ENCODE measurements at places on chromosomes 1 and 21. TPM values are rescaled to one million over a fixed set of nuclear protein-coding genes. Genes with fewer than 3 reads are reported as not detected.

- no peak for DNase-seq
Observed at GRCh38 chr21:25903607-25904006, 168.8 kb downstream of the GABPA start.

GRCh38 chr1:55402671-55403464, 187.7 kb upstream of the USP24 start:
- no peak for DNase-seq

DNA sequence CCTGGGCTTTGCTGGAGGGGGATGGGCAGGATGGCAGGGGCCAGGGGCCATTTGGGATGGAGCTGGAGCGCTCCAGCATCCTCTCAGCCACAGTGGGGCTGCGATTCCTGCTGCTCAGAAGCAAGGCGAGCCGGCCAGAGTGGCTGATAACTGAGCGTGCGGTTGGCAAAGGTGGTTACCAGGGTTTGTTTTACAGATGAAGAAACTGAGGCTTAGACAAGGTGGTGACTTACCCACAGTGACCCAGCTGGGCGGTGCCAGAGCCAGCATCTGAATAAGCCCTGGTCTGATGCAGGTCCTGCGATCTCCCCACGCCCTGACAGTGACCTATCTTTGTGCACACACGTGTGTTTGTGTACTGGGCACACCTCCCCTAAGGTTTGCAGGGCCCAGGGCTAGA, 5.9 kb upstream of the PRXL2B start:
- no peak for DNase-seq

DNA sequence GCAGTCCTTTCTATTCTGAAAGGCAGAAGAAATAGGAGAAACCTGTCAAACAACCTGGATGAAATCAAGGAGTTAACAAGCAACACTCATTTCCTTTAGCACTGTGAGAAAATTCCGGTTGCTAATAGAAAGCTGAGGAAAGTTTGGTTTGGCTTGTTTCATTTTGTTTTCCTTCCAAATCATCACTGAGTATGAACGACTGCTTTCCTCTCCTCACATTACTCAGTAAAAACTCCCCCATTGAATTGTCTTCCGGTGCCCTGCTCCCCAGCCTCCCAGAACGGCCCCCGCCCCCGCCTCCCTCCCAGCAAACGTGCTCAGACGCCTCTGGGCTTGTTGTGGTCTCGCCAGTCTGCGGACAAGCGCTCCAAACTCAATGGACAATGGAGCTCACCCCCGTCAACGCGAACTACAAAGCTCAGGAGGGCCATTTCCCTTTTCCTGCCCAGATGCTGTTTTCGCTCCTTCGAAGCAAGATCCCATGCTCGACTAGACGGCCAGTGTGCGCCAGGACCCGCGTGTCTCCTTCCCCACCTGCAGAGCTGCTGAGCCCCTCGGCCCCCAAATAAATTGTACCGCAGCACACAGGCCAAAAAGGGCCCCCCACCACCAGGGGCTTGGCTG, 747 bp downstream of the STX6 start:
- DNase-seq: peak; percentile 54

DNA sequence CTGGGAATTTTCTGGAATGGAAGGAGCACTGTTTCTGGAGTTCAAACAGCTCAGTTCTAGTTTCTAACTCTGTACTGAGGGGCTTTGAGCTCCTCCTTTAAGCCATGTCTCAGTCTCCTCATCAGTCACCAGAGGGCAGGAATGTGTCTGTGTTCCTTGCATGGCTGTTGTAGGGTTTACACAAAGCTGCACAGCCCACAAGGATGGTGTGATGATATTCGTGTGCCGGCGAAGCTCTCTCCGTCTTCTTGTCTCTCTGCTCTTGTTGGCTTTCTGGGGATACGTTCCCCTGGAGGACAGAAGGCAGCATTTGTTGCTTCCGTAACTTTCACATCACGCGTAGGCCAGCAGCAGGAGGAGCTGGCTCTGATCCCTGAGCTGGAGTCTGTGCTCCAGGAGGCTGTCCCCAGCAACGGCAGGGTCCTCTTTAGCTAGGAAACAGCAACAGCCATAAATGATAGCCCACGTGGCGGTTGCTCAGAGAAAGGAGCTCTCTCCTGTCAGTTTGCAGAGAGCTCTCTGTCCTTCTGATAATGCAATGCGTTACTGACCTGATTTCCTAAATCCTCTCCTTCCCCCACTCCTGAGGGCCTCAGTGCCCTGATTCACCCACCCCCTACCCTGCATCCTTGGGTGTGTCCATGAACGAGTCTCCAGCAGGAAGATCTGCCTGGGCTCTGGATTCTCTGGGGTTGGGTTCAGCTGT, 189.2 kb upstream of the VAMP3 start:
- no peak for DNase-seq

DNA sequence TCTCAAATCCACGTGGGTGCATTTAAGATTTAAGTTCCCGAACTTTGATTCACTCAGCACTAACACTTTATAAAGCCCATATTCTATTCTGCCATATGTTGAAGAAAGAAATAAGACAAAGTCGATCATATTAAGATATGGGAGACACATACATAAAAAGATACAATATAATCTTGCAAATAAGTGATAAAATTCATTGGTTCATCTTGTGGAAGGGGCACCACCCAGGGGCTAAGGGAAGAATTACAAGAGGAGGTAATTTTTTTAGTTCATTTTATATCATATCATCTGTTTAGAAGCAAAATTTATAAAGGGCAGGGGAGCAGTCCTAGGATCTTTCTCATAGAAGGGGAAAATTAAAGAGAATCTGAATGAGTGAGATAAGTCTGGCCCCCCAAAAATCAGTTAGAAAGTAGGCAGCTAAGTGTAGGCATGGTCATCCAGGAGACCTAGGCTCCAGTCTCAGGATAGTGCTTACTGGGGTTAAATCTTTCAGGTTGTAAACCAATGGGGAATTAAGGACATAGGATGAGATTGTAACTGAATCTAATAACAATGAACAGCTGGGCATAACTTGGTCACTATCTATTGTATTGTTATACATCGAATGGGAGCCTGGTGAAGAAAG, 124.2 kb upstream of the L1TD1 start:
- no peak for DNase-seq

GRCh38 chr1:65265296-65265650, 44.1 kb upstream of the DNAJC6 start:
- no peak for DNase-seq

GRCh38 chr1:209689477-209689876, 14.3 kb downstream of the G0S2 start:
- no peak for DNase-seq

DNA sequence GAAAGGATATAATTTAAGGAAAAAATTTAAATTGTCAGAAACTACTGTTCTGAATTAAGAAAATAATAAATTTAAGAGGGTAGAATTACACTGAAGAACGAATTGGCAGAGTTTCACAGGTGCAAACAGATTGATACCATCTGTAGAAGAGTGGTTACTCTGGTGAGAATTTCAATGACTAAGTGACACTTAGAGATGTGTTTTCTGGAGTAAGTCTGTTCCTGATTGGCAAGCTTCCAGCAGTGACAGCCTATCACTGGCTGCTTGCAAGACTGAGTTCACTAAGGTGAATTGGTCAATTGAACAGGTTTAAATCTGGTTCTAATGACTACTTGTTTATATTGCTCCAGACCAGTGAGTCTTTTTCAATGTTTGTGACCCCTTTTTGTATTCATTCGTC, 838.2 kb upstream of the RGS18 start:
- no peak for DNase-seq

DNA sequence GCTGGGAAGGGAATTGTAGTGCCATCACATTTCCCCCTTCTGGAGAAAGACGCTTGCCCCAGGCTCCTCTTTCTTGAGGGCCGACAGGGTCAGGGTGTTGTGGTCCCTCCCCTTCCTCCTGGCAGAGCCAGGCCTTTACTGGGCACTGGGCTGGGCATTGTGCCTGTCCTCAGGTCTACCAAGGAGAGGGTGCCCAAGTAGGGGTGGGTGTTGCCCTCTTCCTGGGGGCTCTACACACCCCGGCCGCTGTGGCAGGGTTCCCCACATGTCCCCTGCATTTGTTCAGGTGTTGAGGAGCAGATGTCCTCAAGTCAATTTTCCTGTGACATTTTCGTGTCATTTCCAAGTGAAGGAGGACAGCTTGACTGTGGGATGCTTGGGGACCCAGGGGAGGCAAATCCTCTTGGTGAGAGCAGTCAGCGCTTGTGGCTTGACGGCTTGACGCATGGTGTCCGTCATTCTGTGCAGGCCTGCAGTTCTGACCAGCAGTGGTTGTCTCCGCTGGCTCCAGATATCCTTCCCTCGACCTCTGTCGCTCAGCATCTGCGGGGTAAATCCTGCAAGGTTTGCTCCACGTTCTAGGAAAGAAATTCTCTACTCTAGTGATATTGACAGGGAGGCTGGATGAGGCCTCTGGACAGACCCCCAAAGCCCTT, 181.9 kb upstream of the VAMP3 start:
- DNase-seq: no peak

DNA sequence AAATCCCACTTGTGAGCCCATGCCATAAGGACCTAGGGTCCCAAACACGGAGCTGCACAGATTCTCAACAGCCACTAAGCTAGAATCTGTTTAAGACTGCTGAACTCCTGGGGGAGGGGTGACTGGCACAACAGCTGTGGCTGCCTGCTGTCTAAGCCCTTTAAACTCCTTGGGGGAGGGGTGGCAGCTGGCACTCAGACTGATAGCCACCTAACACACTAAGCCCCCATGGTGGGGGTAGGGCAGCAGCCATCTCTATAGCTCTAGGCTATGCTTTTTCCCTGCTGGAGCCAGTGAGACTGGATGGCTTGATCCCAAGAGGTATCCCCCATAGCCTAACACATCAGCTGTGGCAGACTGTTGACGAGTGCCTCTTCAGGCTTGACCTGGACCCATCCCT, 73.3 kb upstream of the FMO3 start:
- no peak for DNase-seq

DNA sequence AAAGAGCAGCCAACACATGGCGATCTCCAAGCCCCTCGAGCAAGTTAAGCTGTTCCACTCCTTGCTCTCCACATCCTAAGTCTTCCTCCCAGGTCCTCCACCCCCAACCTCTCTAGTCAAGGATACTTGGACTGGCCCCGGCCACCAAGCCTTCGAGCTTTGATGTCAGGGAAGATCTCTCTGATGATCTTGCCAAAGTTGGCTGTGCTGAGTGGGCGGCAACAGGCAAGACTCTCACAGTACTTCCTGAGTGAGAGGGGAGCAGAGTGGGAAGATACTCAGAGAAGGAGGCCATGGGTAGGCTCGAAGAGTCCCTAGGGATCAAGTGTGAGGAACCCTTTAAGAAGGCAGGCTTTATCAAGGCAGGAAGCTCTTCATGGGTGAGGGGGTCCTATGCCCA, 2.8 kb downstream of the RFX5 start:
- no peak for DNase-seq

DNA sequence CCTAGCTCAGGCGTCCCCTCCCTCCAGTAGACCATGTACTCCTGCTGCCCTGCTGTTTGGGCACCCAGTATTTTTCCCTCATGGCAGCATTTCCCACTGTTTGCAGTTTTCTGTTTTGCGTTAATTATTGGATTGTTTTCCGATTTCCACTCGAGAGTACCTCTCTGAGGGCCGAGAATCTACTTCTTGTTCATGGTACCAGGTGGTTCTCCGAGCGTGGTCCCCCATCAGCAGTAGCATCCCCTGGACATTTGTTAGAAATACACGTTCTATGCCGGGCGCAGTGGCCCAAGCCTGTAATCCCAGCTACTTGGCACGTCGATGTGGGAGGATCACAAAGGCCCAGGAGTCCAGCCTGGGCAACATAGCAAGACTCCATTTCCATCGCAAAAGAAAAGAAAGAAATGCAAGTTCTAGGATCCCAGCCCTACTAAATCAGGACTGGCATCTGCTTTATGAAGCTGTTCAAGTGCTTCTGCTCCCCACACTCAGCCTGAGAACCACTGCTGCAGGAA, 690 bp downstream of the RRP1 start:
- DNase-seq: no peak

DNA sequence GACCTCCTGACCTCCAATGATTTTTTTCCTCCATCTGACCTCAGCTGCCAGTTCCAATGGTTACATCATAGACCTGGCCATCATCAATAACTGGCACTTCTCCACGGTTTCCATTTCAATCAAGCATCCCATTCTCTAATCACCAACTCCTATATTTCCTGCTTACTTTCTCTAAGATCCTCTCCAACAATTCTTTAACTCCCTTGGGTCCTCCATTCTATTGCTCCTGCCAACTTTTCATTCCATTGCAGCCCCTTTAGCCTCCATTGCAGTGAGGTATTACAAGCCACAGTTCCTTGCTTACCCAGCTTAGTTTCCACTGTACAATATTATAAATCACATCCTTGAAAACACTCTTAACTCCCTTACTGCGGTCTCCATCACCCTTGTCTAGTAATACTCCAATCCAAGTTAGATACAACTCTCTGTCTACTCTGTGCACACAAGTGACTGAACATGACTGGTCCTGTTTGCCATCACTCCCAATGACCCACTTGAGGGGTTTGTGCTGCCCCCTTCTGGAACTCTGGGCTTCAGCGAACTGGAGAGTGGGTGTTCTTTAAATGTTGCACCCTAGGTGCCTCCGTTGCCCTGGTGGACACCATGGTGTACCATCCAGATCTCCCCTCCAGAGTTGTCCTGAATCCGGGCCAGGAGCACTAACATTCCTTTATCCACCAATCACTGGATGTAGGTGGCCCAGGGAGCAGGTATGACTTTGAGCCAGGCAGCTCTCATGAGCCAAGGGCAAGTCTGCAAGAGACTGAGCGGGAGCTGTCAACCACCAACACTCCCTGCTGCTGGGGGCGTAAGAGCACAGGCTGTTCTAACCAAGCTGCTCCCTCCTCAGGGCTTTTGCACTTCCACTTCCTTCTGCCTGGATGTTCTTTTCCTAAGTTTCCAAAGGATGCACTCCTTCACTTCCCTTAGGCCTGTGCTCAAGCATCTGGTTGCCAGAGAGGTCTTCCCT, 3.7 kb upstream of the FNDC7 start:
- DNase-seq: no peak

- DNase-seq: no peak
Observed at GRCh38 chr1:87278825-87279535, 49.7 kb upstream of the LMO4 start.

DNA sequence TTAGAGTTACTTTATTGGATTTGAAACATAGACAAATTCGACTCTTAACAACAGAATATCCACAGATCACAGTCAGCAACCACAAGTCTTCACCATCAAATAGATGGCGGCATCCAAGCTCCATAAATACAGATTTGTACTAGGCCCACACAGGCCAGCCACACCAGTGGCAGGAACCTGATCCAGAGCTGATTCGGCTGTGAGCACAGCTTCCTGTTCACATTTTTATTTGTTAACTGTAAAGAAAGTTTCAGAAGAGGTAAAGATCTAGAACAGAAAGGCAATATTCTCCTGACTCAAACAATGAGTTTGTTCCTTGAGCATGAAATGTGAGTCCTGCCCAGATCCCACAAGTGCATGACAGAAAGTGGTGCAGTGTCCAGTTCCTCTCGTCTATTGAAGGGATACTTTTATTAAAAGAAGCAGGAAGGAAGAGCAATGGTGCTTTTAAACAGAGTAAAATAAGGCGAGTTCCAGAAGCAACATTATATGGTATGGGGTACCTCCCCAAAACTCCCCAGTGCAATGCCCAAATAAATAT, 205.8 kb downstream of the SLC45A1 start:
- no peak for DNase-seq

The LAPTM5 gene
- 19.3 TPM for polyA plus RNA-seq

The TNFRSF18 gene
- 1.1 TPM for polyA plus RNA-seq

The ZNF683 gene
- not detected for polyA plus RNA-seq

The LCE1F gene
- polyA plus RNA-seq: not detected
